CD4-positive, alpha-beta T cell treated with Interleukin-17A for 1 hour (primary cell): ENCODE measurements at places on chromosomes 5 and 9.

GRCh38 chr9:68640421-68641089, 64.5 kb upstream of the PIP5K1B start:
- no peak for DNase-seq

- no peak for DNase-seq
Measured at GRCh38 chr5:69450116-69450515, 35.2 kb downstream of the MARVELD2 start.

DNA sequence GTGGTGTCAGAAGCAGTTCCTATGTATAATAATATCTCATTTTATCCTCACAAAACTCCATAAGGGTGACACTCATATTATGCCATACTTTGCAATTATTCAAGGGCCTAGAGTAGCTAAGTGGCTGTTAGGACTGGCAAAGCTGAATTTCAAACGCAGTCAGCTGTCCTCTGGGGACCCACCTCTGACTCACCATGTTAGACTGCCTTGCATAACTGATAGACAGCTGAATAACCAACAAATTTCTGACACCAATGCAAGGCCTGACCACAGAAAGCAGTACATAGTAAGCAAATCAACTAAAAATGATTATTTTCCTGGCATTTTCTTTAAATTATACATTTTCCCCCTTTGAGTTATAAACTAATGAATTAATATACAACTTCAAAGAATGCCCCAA, 251.6 kb upstream of the PTGER4 start:
- DNase-seq: peak; percentile 39

GRCh38 chr9:26746357-26747072, 146.1 kb downstream of the CAAP1 start:
- DNase-seq: no peak

- DNase-seq: no peak
Measured at GRCh38 chr5:83299353-83299752, 172.2 kb upstream of the VCAN start.

DNA sequence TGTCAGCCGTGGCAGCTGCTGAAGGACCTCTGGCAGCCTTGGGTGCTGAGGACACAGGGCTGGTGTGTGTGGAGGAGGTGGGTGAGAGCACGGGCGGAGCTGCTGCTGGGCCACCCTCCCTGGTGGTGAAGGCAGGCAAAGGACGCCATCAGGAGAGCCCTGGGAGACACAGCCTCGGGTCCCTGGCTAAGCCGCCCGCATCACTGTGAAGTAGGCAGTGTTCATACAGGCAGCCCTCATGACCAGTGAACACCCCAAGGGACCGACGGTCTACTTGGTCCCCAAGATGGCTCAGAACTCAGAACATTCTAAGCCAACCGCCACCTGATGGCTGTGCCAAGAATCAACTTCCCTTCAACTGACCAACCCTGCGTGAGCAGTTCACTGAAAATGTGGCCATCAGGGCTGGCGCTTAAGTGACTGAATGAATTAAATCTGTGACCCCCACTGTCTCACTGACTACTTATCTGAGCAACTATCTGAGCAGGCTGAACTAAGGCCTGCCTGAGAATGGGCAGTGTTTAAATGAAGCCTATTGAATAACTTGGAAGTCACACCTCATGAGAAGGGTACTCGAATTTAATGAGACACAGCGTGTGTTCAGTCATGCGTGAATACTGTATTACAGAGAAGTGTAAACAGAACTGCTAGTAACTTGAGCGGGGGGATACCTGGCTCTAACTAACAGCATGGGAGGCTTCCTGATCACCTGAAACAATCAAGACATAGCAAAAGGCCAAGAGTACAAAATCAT, 54.7 kb upstream of the SIMC1 start:
- DNase-seq: no peak

DNA sequence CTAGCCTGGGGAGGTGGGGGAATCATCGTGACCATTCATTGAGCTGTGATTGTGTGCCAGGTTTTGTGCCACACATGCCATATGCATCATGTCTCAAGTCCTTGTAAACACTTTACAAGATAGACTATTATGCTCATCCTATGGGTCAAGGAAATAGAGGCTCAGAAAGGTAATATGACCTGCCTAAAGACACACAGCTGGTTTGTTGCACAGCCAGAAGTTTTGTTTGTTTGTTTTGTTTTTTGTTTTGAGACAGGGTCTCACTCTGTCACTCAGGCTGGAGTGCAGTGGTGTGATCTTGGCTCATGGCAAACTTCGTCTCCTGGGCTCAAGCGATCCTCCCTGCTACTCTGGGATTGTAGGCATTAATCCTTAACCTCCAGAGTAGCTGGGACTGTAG, 21.4 kb upstream of the CRB2 start:
- DNase-seq: no peak

GRCh38 chr5:171596391-171596878, 177.0 kb downstream of the FGF18 start:
- DNase-seq: no peak

DNA sequence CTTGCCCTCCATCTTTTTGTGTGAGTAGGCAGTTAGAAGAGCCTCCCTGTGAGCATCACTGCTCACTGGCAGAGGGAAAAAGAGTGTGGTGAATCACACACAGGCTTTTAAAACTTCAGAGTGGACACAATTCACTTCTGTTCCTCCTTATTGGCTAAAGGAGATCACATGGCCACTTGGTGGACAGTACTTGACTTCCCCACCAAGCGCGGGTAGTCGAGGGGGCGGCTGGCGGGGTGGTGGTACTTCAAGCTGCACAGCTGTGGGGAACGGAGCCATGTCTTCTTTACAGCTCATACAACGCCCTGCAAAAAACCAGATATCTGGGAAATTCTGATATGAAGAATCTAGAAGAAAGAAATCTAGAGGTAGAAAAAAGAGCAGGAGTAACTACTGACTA, 95.4 kb downstream of the PAM start:
- no peak for DNase-seq

DNA sequence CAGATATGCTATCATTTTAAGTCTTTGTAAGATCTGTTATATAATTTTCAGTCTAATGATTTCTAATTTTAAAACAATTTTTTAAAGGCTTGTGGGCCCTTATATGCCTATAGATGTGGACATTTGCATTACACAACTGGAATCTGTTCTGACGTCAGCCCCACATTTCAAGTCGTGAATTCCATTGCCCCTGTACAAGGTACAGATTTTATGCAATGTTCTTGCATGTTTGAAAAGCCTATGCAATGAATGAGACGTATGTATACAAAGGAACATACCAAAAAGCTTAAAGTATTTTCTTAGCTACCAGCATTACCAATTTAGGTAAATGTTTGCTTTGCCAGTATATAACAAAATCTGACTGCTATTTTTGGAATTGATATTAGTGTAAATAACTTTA, 77.2 kb downstream of the ITGA1 start:
- DNase-seq: no peak

DNA sequence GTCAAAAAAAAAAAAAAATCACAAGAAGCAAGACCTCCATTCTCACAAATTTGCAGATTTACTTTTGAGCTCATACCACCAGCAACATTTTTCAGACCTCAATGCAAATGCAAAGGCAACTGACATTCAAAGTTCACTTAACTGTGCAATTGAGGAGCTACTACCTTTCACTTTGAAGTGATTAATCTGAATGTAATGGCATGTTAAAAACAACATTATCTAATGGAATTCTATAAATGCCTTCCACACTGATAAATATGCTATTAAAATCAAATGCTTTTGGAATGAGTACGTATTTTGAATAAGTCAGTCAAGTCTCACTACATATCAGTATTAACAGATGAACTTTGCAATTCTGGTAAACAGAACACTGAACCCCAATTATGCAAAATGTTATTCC, 32.3 kb downstream of the UBQLN1 start:
- no peak for DNase-seq

DNA sequence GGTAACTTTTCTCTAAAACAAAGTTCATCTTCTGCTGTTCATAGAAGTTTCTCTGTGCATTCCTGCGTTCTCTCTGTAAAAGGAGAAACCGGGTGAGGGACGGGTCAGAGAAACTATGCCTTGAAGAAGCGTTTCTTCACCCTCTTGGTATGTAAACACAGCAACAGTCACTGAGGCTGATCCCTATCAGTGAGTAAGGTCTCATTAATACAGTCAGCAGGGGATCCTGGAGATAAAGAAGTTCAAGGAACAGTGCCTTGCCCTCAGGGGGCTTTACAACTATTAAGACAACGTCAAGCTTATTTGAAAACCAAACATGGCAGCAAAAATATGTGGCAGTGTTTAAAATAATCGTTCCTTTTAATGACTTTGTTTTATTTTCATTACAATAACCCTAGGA, 202.9 kb upstream of the IL12B start:
- DNase-seq: no peak

DNA sequence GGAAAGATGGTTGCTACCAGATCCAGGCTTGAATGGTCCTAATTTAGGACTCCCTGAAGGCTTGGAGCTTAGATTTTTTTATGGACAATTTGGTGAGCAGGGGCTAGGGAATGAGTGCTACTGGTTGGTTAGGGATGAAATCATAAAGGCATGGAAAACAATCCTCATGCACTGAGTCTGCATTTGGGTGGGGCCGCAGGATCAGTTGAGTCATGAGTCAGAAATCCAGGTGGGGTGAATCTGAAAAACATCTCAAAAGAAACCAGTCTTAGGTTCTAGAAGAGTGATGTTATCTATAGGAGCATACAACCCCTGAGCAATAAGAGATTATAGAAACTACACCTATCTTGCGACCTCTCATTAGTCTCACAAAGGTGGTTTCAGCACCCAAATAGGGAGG, 300.0 kb downstream of the KIF4B start:
- DNase-seq: no peak

- DNase-seq: no peak
Measured at GRCh38 chr5:120152931-120153330, 311.2 kb upstream of the PRR16 start.

- DNase-seq: no peak
Measured at GRCh38 chr9:89664896-89665329, 60.1 kb downstream of the GADD45G start.

DNA sequence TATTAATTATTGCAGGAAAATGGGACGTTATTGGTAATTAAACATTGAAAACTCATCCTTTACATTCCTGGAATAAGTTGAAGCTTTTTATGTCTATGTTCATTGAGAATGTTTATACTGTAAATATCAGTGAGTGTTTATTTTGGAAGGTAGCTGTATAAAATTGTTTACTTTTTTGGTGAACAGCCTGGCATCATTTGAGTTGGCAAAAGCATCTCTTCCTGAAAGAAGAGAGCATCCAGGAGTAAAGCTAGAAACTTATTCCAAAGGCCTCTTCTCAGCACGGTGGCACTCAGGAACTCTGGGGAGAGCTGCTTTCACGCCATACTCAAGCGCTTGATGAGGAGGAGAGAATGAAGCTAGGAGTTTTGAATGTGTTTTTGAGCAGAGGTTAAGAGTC, 79.9 kb downstream of the GAPVD1 start:
- no peak for DNase-seq

DNA sequence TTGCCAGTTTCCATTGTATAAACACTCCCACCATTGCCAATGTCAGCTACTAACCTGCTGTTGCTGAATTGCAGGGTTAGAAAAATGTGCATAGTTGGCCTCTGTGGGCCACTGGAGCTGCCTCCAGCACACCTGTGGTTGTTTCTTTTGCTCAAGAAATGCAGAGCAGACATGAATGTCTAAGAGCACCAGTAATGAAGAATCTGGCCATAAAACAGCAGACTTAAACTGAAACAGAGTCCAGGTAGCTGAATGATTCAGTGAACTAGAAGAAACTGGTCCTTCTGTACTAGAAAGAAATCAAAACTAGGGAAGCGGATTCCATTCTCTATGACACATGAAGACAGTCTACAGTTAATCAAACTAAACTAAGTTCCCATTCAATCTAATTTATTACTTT, 48.2 kb downstream of the NUDT12 start:
- no peak for DNase-seq

DNA sequence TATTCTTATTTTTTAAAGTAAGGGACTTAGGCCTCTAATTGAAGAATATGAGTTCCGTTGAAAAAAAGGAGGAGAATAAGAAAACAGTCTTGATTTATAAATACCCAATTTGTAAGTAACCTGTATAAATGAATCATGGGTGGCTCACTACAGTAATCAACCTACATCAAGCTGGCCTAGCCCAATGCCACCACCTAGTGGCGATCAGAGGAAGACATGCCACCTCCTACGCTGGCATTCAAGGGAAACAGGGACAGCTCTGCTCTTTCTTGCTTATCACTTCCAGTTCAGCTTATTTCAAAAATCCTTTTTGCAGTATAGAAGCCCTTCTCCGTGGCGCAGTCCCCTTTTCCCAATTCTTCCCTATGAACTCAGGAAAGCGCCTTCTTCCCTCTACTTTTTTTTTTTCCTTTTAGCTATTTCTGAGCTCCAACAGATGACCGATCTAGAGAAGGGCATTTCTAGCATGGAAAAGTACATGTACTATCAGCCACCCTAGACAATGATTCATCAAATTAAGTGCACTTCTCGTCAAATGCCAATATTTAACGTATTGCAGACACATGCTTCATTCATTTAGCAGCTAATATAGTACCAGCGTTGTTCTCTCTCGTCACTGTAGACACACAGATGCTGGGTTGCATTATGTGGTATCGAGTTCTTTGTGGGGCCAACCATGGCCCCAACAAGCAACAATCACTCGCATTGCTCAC, 28.3 kb downstream of the PTPN3 start:
- DNase-seq: peak; percentile 45

GRCh38 chr9:33267151-33267767, 2.4 kb downstream of the CHMP5 start:
- DNase-seq: no peak

GRCh38 chr5:44660251-44660650, 148.5 kb upstream of the MRPS30 start:
- no peak for DNase-seq

DNA sequence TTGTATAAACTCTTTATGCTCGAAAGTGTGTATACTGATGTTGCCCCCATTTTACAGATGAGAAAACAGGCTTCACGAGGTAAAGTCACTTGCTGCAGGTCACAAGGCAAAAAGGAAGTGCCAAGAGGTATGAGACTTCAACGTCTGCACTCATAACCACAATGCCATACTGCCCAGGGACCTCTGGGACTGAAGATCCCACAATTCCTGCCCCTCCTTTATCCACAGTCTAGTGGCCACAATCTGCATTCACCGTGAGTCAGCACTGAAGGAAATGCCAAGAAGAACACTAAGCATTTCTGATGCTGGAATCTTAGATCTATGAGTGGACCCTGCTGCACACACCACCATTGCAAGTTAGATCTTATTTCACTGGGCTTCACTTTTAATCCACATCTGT, 37.3 kb downstream of the MED27 start:
- DNase-seq: no peak

DNA sequence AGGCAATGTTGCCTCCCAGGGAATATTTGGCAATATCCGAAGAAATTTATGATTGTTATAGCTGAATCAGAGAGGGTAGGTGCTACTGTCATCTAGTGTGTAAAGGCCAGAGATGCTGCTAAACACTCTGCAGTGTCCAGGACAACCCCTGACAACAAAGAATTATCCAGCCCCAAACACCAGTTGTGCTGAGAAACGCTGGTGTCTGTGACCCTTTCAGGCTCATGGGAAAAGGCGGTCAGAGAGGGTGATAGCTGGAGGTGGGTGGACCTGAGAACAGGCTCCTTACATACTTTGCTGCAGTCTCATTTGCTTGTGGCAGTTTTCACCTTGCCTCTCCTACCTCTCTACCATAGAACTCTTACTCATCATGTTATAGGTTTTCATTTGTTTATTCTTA, 295.3 kb upstream of the DMRT1 start:
- no peak for DNase-seq

GRCh38 chr9:127166651-127167524, 44.5 kb upstream of the ANGPTL2 start:
- DNase-seq: no peak
